Upper lobe of right lung (tissue), 1 donor: ENCODE measurements at places on chromosomes 12 and 14. TPM values are rescaled to one million over a fixed set of nuclear protein-coding genes. Genes with fewer than 3 reads are reported as not detected.

DNA sequence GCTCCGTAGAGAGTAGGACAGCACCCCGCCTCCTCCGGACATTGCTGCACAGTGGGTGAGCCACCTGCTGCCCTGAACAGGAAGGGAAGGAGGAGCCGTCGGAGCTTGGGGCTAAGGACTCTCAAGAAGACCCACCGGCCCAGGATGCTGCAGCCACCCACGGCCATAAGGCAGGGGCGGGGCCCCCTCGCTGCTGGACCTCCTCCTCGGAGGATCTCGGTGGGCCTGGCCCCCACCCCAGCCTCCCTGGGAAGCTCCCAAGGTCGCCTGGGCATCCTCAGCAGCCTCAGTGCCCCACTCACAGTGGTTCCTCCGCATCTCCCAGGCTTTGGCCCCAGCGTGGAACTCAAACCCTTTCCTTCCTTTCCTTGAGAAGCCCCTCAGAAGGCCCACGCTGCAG lies 68.6 kb upstream of the DIO3 start:
- H3K4me1 ChIP-seq, result no peaks in the 10 kb centered on the region
- H3K27me3 ChIP-seq, result no peaks in the 10 kb centered on the region
- H3K4me3 ChIP-seq, result no peak overlapping the region
- H3K27ac ChIP-seq, result no peak overlapping the region

- H3K4me1 ChIP-seq, result peaks cover 99% of the 10 kb centered on the region
- H3K36me3 ChIP-seq, result peaks cover 47% of the 10 kb centered on the region
- H3K27me3 ChIP-seq, result no peaks in the 10 kb centered on the region
- H3K27ac ChIP-seq, result peak overlapping the region; percentile 93
Measured at GRCh38 chr12:109462868-109463692, 14.0 kb downstream of the KCTD10 start.

Gene CEP170B
- 30.3 TPM for total RNA-seq

DNA sequence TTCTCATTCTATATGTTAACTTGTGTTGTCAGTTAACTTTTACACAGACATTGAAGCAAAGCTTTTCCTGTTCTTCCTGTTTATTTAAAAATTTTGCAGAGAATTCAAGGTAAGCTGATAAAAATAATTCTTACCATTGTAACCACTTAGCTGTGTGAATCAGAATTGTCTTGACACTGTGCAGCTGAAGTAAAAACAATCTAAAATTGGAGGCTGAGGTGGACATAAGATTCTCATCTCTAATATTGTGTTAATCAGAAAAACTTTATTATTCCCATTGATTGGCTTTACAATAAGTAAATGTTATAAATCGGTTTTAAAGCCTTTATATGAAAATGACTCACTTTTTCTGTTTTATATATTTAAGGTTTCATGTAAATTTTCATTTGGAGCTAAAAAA lies 240.3 kb upstream of the PLEKHG7 start:
- no peaks in the 10 kb centered on the region for H3K36me3 ChIP-seq
- no peaks in the 10 kb centered on the region for H3K27me3 ChIP-seq
- no peak overlapping the region for H3K4me3 ChIP-seq

- no peaks in the 10 kb centered on the region for H3K36me3 ChIP-seq
- H3K27ac ChIP-seq, result no peak overlapping the region
- no peak overlapping the region for H3K4me3 ChIP-seq
- no peak for DNase-seq
- H3K4me1 ChIP-seq, result no peaks in the 10 kb centered on the region
Measured at GRCh38 chr14:47261350-47261749, 414.1 kb downstream of the MDGA2 start.

DNA sequence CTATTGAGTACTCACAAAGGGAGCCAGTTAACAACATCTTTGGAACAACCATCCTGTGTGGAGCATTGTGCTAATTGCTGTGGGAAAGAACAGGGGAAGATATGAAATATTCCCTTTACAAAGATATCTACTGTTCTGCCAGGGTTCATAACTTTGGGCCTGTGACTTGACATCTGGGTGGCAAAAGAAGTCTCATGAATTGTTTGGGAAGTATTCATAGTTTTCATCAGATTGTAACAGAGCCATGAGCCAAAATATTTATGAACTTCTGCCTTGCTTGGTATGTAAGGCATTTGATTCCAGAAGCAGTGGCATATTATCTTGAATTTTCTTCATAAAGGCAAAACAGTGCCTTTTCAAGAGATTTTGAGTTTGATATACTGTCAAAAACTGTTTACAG lies 816.2 kb downstream of the DIO2 start:
- no peak overlapping the region for H3K4me3 ChIP-seq
- DNase-seq, result no peak
- no peaks in the 10 kb centered on the region for H3K27me3 ChIP-seq
- H3K36me3 ChIP-seq, result no peaks in the 10 kb centered on the region
- no peaks in the 10 kb centered on the region for H3K4me1 ChIP-seq

DNA sequence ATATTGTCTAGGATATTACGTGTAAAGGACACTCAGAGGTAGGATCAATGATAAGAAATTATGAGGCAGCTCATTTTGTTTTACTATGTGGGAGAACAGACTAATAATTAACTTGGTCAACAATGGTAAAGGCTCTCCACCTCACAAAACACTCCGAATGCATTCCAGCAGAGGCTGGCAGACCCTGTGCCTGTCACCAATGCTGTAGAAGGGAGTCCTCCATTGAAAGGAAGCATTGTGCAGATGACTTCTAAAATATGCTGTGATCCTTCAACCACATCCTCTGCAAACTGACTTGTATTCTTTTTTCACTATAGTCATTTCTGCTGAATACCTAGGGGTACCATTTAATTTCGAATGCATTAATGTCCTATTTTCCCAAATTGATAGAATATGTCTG lies 119.6 kb upstream of the EEA1 start:
- no peak for DNase-seq
- no peaks in the 10 kb centered on the region for H3K4me1 ChIP-seq
- no peak overlapping the region for H3K27ac ChIP-seq
- no peaks in the 10 kb centered on the region for H3K36me3 ChIP-seq
- no peak overlapping the region for H3K4me3 ChIP-seq
- H3K27me3 ChIP-seq, result no peaks in the 10 kb centered on the region

DNA sequence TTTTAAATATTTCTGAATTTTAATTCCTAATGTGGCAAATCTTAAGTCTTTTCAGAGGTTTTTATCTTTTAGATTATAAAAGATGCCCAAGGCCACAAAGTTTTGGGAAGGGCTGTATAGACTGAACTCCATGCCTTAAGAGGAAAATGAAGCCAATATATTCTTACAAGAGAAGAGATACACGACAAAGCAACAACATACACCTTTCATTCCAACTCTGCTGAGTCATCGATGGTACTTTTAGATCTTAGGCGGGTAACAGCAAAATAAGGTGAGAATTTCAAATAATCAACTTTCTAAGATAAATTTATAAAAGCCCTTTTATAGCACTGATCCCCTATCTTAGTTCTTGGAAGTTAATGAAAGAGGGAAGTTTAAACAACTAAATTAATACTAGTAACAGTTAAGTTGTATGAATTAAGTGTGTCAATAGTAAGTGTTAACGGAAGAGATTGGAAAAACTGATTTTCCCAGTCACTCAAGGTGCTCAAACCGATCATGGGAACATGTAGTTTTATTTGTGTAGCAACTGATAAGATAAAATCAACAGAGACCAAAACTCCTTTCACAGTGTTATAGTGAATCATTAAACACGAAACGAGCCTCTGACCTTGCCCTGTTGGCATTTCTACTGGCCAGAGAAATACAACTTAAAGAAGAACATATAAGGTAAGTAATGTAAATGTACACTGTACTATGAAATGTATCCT lies 18.8 kb upstream of the PIK3C2G start:
- H3K27ac ChIP-seq, result no peak overlapping the region
- no peaks in the 10 kb centered on the region for H3K4me1 ChIP-seq
- no peaks in the 10 kb centered on the region for H3K27me3 ChIP-seq
- DNase-seq, result no peak
- no peaks in the 10 kb centered on the region for H3K36me3 ChIP-seq
